ENCODE measurements at places on chromosomes 13 and 19.

- no peak for DNase-seq
These were observed 57.4 kb downstream of the ZNF44 start for GRCh38 chr19:12237143-12237839.

GRCh38 chr19:33191501-33191900 is 2.6 kb upstream of the LRP3 start:
- no peak for DNase-seq

DNA sequence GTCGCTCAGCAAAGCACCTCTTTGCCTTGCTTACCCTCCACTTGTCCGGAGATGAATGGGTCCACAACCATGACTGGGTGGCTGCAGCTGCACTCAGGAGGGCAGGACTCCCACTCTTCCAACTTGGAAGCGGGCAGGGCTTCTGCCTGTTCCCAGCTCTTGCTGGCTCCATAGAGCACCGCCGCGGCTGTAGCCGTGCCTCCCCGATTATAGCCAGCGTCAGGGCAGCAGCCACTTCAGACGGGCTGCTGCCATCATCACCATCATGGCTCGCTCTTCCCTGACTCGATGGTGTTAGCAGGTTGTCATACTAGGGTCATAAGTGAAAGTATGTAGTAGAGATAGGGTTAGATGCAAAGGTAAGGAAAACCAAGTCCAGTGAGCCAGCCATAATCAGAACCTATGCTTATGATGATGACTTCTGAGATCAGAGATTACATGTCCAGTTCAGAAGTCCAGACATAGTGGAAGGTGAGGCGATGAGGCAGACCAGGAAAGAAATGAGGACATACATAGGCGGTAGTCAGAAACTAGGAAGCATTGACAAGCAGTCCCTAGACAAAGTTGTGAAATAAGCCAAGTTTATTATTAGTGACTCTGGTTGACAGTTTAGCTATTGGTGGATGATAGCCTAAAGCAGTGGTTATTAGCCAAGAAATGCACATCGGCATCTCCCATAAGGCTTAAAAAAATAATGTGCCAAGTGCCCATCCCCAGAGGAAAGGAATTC is 4.4 kb upstream of the INTS6 start:
- no peak for DNase-seq

GRCh38 chr13:88456151-88456550 is 785.0 kb downstream of the SLITRK5 start:
- no peak for DNase-seq

DNA sequence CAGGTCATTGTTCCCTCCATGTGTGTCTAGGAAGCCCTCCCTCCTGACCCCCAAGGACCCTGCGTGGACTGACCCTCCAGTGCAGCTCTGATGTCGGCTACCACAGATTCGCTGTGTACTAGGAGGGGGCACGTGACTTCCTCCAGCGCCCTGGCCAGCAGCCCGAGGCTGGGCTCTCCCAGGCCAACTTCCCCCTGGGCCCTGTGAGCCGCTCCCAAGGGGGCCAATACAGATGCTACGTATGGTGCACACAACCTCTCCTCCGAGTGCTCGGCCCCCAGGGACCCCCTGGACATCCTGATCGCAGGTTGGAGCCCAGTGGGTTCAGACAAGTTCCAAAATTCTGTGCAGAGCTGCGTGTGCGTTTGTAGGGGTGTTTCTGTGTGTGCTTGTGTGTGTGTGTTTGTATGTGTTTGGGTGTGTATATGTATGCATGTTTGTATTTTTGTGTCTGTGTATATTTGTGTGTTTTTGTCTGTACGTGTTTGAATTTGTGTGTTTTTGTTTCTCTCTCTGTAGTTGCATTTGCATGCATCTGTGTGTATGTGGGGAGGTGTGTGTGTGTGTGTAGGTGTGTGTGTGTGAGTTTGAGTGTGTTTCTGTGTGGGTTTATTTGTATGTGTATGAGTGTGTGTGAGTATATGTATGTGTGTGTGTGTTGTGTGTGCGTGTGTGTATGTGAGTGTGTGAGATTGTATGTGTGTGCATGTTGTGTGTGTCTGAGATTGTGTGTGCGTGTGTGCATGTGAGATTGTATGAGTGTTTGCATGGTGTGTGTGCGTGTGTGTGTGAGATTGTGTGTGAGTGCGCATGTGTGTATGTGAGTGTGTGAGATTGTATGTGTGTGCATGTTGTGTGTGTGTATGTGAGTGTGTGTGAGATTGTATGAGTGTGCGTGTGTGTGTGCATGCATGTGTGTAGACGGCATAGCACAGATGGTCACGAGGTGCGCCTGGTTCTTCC is 21.4 kb upstream of the LILRA2 start:
- DNase-seq: no peak

All from stimulated activated CD8-positive, alpha-beta memory T cell treated with anti-CD3 and anti-CD28 coated beads, Interleukin-4, amount 100 ng/mL, for 48 hours (primary cell).